ENCODE measurements at places on chromosomes 3 and 15.
A peak's percentile ranks its signal among the peaks of the same experiment; 100 is the strongest.

DNA sequence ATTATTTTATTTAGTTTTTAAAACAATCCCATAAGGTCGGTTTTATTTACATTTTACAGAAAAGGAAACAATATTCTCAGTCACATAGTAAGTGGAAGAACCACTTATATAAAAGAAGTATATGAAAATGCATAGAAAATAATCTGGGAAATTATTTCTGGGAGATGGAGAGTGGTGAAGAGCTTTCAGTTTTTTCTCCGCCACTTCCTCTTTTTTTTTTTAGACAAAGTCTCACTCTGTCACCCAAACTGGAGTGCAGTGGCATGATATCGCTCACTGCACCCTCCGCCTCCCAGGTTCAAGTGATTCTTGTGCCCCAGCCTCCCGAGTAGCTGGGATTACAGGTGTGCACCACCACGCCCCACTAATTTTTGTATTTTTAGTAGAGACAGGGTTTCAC lies 21.2 kb downstream of the RAD51 start:
- DNase-seq, result no peak

DNA sequence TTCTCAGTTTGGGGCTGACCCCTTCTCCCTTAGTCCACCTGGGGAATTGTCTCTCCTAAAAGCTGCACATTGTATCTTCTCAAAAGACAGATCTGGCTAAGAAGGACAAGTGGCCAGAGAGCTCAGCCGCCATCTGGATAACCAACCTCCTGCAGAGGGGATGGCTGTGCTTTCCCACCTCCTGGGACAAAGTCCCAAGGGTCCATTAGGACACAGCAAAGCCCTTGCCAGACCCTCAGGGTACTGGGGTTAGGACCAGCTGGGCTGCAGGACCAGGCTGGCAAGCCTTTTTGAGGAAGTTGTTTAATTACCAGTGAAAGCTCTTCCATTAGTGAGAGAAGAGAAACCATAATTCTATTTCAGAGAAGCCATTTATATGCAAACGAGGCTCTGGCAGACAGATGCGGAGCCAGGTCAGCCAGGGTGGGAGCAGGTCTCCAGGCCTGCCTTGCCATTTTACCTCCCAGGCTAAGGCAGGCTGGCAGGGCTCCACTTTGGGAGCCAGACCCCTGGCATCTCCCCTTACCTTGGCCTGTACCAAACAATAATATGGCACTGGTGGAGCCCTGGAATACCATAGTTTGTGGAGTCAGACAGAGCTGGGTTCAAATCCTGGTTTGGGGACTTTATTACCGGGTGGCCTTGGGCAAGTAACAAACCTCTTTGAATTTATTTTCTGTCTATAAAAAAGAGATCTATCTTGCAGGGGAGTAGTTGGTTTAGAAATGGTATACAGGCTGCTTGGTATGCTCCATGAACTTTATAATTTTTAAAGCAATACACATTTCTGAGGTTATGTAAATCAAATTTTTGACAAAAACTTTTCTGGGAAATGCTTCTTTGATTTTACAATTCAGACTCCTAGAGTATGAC lies 17.9 kb downstream of the SHF start:
- no peak for DNase-seq

- DNase-seq, result no peak
These were observed 39.9 kb upstream of the TNFSF10 start for GRCh38 chr3:172562871-172563865.

DNA sequence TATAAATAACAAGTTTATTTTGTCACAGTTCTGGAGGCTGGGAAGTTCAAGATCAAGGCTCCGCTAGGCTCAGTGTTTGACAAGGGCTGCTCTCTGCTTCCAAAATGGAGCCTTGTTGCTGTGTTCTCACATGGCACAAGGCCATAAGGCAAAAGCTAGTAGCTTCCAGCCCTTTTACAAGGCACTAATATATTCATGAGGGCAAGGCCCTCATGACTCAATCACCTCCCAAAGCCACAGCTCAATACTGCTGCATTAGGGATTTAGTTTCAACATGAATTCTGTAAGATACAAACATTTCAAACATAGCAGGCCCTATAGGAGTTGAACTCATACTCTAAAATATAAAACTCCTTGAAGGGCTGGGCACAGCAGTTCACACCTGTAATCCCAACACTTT lies 30.2 kb downstream of the ZBTB11 start:
- no peak for DNase-seq

- DNase-seq, result no peak
These were observed 1079.5 kb downstream of the IGSF11 start for GRCh38 chr3:117955196-117955595.

DNA sequence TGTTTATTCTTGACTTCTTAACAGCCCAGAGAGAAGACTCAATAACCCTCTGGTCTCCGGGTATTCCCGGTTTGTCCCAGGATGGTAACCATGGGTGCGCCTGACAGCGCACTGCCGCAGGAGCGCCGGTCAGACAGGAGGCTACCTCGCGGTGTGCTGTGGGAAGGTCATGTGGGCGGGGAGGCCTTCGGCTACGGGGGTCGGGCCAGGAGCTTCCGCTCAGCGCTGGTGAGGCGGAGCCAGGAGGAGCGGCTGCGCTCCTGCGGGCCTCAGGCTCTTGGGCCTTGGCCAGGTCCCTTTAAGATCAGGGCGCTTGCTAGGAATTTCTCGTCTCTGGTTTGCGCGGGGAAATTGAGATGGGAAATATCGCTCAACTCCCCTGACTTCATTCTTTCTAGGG lies 182.3 kb upstream of the NDN start:
- no peak for DNase-seq

GRCh38 chr3:80190051-80190450 lies 422.3 kb upstream of the ROBO1 start:
- DNase-seq, result no peak

GRCh38 chr15:63079947-63080626 lies 37.5 kb downstream of the TPM1 start:
- no peak for DNase-seq

DNA sequence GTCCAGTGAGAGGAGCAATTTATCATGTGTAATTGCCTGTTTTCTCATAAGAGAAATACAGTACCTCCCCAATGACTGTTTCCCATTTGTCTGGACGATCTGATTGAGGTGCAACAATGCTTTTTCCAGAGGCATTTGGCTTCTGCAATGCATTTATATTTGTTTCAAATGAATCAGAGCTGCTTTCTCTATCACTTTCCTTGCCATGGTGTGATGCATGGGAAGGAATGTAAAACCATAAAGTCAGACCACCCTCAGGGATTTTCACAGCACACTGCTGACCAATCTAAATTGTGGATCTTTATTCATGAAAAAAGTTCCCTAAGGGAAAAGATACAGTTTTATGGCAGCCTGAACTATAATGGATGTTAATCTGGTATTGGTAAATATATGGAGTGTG lies 333.0 kb downstream of the ZNF385D start:
- no peak for DNase-seq

DNA sequence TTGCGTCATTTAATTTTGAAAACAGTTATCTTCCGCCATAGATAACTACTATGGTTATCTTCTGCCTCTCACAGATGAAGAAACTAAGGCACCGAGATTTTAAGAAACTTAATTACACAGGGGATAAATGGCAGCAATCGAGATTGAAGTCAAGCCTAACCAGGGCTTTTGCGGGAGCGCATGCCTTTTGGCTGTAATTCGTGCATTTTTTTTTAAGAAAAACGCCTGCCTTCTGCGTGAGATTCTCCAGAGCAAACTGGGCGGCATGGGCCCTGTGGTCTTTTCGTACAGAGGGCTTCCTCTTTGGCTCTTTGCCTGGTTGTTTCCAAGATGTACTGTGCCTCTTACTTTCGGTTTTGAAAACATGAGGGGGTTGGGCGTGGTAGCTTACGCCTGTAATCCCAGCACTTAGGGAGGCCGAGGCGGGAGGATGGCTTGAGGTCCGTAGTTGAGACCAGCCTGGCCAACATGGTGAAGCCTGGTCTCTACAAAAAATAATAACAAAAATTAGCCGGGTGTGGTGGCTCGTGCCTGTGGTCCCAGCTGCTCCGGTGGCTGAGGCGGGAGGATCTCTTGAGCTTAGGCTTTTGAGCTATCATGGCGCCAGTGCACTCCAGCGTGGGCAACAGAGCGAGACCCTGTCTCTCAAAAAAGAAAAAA lies 1.2 kb downstream of the B2M start:
- peak; percentile 54 for DNase-seq

DNA sequence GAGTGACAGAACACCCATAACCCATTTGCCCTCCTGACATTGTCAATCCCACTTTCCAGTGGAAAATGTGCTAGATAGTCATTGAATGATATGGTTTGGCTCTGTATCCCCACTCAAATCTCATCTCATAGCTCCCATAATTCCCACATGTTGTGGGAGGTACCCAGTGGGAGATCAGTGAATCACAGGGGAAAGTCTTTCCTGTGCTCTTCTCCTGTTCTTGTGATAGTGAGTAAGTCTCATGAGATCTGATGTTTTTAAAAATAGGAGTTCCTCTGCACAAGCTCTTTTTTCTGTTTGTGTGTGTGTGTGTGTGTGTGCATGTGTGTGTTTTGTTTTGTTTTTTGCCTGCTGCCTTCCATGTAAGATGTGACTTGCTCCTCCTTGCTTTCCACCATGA lies 191.7 kb downstream of the ARRDC4 start:
- DNase-seq, result no peak

- DNase-seq, result no peak
These were observed 21.4 kb downstream of the SNX4 start for GRCh38 chr3:125498630-125499029.

GRCh38 chr3:177221744-177222143 lies 24.5 kb upstream of the TBL1XR1 start:
- no peak for DNase-seq

DNA sequence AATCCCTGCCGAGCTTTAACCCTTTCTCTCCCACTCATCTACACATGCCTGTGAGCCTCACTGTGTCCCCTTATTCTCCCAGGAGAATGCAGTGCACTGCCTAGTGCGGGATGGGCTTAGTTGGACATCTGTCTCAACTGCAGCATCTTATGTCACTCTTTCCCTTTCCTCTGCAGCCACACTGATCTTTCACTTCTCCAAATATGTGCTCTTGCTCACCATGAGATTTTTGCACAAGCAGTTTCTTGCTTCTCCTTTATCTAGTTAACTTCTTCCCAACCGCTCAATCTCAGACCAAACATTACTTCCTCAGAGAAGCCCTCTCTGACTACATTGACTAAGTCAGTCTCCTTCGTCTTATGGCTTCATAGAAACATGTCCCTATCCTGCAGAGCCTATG lies 292.3 kb downstream of the KBTBD8 start:
- DNase-seq, result no peak

GRCh38 chr3:16808393-16809107 lies 76.2 kb upstream of the PLCL2 start:
- DNase-seq, result no peak

GRCh38 chr15:83396101-83396500 lies 51.0 kb upstream of the SH3GL3 start:
- no peak for DNase-seq

- no peak for DNase-seq
These were observed 50.7 kb downstream of the LINGO1 start for GRCh38 chr15:77581896-77582569.

- DNase-seq, result no peak
These were observed 83.6 kb downstream of the AKAP13 start for GRCh38 chr15:85463976-85464375.

- no peak for DNase-seq
These were observed 60.9 kb downstream of the STRIT1 start for GRCh38 chr3:155232605-155233004.

DNA sequence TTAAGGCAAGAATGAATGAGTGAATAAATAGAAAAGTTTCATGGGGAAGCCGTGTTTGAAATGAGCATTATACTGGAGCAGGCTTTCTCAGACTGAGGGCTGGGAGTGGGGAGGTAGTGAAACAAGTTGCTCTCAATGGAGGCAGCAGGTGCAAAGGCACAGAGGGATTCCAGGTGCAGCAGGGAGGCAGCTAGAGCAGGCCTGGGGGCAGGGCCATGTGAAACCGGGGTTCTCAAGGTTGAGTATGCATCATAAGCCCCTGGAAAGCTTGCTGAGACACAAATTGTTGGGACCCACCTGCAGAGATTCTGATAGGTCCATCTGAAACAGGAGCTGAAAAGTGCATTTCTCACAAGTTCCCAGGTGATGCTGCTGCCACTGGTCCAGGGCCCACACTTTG lies 45.3 kb downstream of the BFSP2 start:
- no peak for DNase-seq

- DNase-seq, result no peak
These were observed 160.9 kb downstream of the ADAMTS17 start for GRCh38 chr15:100180921-100181320.

DNA sequence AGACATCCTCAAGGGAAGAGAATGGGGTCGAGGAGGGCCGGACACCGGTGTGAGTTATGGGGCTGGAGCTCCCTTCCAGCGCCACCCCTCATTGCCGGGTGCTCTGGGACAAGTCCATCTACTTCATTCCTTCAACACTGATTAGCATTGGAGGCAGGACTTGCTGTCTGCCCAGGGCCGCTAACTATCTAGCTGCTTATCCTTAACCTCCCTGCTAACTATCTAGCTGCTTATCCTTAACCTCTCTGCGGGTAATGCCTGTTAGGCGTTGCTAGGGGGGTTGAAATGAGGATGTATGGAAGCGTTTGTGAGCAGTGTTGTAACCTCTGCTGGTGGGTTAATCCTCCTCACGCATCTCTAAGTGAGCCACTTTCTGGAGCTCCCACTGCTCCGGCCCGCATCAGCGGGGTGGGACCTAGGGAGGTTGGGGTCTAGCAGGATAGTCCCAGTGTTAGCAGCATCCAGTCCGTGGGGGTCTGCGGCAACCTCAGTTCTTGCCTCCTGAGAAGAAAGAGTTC lies 10.9 kb upstream of the CHAC1 start:
- DNase-seq, result no peak

DNA sequence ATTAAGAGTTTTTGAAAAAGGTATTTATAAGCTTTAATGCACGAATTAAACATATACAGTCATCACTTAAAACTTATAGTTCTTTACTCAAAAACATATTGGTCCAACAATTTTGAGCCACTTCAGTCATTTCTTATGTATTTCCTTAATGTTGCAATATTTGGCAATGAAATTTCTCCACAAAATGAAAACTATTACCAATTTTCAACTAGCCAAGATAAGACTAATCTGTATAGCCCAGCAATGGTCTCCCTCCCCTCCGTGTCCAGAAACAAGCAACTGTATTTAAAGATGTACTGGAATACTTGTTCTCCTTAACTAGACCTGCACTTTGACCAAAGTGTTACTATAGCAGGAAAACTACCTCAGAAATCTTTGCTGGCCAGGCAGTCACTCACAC lies 9.2 kb downstream of the ARF4 start:
- DNase-seq, result no peak

DNA sequence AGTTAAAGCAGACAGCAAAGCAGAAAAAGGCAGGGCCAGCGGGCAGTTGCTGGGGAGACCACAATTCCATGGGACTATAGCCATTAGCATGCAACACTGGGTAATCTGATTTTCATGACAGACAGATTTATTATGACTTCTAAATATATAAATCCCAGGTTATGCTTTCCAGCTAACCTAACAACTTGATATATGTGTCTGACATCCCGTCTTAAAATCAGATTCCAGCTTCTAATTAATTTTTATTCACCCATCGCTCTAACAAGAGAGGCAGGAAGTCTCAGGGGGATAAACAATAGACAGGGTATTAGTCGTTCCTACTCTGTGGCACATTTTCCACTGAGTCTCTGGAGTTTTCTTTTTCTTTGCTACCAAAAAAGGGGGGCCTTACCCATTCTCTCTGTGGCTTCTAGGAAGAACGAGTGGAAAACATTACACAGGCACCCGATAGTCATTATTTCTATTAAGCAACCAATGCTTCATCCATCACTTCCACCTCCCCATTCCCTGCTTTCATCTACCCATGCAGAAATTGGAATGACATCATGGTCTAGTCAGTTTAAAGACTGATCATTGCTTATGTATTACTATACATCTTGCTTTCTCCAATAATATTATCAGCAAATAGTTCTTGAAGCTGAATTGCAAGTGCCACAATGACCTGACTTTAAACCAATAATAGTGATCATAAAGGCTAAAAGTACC lies 173.1 kb downstream of the FHIT start:
- no peak for DNase-seq

All from activated effector memory CD4-positive, alpha-beta T cell treated with Interleukin-2 at 50 U/mL for 16 hours (primary cell).